Heart right ventricle (tissue), 16 donors: ENCODE measurements at places on chromosomes 7 and 10. TPM values are rescaled to one million over a fixed set of nuclear protein-coding genes. Genes with fewer than 3 reads are reported as not detected.

The CRHR2 gene
- 1.0 TPM for total RNA-seq

The SMC3 gene
- total RNA-seq = 19.8 TPM

The BUD31 gene
- 39.0 TPM for total RNA-seq

The HOXA4 gene
- 1.1 TPM for total RNA-seq

The COL1A2 gene
- total RNA-seq = 103 TPM

The CCDC7 gene
- 18.9 TPM for total RNA-seq

The TUBAL3 gene
- total RNA-seq = 0.72 TPM

The CALHM1 gene
- not detected for total RNA-seq

The SFTPA1 gene
- not detected for total RNA-seq

The SPDYE16 gene
- not detected for total RNA-seq

The CFAP43 gene
- not detected for total RNA-seq

- no peak overlapping the region for H3K4me3 ChIP-seq
- no peak for DNase-seq
- peaks cover 38% of the 10 kb centered on the region for H3K4me1 ChIP-seq
- H3K27ac ChIP-seq = no peak overlapping the region
These were observed 247.4 kb downstream of the KIAA1217 start for GRCh38 chr10:24456322-24456721.

DNA sequence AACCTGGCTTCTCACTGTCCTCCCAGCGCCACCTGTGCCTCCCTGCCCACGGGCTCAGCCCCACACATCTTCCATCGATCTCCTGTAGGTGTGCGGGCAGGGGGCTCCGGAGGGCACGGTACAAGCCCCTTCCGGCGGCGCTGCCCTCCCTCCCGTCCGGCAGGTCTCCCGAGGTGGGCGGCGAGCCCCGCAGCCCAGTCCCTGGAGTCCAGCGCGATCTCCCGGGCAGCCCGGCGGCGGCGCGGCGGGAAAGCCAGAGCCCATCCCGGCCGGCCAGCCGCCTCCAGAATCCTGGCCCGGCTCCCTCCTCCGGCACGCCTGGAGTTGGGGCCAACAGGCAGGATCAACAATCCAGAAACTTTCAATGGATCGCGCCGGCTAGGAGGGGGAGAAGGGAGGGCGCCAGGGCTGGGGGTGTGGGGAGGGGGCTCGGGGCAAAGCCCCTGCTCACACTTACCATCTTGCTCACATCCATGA, 100.1 kb downstream of the HIP1 start:
- H3K27me3 ChIP-seq = no peaks in the 10 kb centered on the region
- H3K4me1 ChIP-seq = peaks cover 8% of the 10 kb centered on the region
- H3K27ac ChIP-seq = peak overlapping the region; percentile 85

GRCh38 chr10:104922810-104923209, 281.7 kb downstream of the SORCS3 start:
- H3K27ac ChIP-seq = no peak overlapping the region
- no peaks in the 10 kb centered on the region for H3K36me3 ChIP-seq
- no peaks in the 10 kb centered on the region for H3K27me3 ChIP-seq
- no peak overlapping the region for H3K4me3 ChIP-seq
- H3K4me1 ChIP-seq = no peaks in the 10 kb centered on the region
- DNase-seq = no peak

- H3K36me3 ChIP-seq = no peaks in the 10 kb centered on the region
- no peak for DNase-seq
- no peak overlapping the region for H3K4me3 ChIP-seq
- H3K4me1 ChIP-seq = peaks cover 2% of the 10 kb centered on the region
- H3K27ac ChIP-seq = no peak overlapping the region
These were observed 4.2 kb upstream of the ADAM12 start for GRCh38 chr10:126392469-126392868.

DNA sequence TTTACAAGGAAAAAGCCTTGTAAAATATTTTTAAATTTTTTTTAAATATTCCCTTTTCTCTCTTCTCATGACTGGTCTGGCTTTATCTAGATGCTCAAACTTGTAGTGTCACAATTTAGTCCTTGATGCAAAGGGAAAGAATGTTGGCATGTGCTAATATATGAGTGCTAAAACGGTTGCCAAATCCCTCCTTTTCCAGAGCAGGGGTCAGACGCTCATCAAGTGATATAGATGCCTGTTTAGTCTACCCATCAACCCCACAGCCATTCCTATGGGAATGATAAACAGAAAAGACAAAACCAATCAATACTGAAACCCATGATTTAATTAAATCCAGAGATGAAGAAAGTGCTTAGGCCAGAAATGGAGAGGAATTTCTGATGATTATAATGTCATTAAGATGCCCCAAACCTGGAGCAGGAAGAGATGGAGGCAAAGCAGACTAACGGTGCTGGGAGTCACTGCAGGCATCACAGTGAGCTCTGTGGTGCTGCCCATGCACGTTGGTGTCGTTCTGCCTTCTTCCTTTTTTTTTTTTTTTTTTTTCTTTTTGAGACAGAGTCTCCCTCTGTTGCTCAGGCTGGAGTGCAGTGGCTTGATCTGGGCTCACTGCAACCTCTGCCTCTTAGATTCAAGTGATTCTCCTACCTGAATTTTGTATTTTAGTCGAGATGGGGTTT, 210.1 kb upstream of the STK17A start:
- no peaks in the 10 kb centered on the region for H3K4me1 ChIP-seq
- H3K36me3 ChIP-seq = no peaks in the 10 kb centered on the region
- H3K4me3 ChIP-seq = no peak overlapping the region
- no peak for DNase-seq

GRCh38 chr7:68407460-68407859, 1190.8 kb upstream of the AUTS2 start:
- H3K4me3 ChIP-seq = no peak overlapping the region
- no peaks in the 10 kb centered on the region for H3K27me3 ChIP-seq
- no peak for DNase-seq
- H3K27ac ChIP-seq = no peak overlapping the region
- no peaks in the 10 kb centered on the region for H3K36me3 ChIP-seq
- H3K4me1 ChIP-seq = no peaks in the 10 kb centered on the region

DNA sequence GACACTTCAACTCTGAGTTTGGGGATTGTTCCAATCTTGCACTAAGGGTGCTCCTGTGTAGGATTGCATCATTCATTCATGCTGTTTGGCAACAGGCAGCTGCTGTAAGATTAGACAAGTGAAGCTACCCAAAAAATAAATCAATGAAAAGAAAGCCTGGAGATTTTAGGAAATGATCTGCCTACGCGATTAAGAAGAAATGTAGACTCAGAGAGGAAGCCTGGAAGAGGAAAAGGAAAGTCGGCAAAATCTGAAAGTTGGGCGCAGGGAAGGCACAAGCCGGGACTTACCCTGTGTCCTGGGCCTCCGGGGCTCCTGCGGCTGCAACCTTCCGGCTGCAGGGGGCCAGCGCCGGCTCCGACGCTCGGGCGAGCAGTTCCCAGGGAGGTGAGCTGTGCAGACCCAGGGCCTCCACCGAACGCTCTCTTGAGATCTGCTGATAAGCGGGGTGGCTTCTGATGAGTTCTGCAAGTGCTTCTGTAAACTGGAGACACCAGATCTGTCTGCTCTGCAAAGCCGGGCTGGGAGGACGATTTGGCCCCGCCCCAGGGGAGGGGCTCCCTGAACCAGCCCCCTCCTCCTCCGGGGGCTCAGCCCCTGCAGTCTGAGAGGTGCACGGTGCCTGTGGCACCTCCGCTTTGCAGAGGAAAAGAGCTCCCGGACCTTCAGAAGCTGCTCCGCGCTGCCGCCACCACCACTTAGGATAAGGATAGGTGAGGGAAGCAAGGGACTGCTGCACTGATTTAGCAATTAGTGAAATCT, 17.4 kb downstream of the PSPH start:
- H3K4me3 ChIP-seq = peak overlapping the region; percentile 60
- H3K4me1 ChIP-seq = no peaks in the 10 kb centered on the region
- H3K27ac ChIP-seq = peak overlapping the region; percentile 26
- H3K27me3 ChIP-seq = no peaks in the 10 kb centered on the region

DNA sequence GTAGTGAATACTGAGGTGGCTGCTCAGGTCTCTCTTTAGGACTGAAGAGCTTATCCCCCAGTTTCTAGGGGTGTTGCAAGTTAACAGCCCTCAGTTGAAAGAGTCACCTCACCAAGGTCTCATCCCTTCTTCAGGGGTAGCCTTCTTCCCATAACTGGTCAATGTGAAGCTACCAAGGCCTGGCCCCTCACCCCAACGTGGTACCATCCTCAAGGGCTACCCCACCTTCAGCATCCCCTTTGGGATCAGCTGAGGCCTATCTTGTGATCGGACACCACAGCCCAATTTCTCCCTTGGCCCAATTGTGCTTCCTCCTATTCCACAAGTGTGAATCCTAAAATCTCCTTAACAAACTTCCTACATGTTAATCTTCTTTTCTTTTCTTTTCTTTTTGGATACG, 289.5 kb upstream of the MKLN1 start:
- peak overlapping the region; percentile 36 for H3K27ac ChIP-seq
- no peak overlapping the region for H3K4me3 ChIP-seq
- H3K27me3 ChIP-seq = no peaks in the 10 kb centered on the region
- no peak for DNase-seq
- H3K4me1 ChIP-seq = peaks cover 3% of the 10 kb centered on the region

- no peaks in the 10 kb centered on the region for H3K36me3 ChIP-seq
- DNase-seq = no peak
- H3K27ac ChIP-seq = no peak overlapping the region
- H3K27me3 ChIP-seq = no peaks in the 10 kb centered on the region
These were observed 18.5 kb downstream of the AKR1B15 start for GRCh38 chr7:134567368-134567767.

- H3K4me3 ChIP-seq = peak overlapping the region; percentile 0
- no peak for DNase-seq
- H3K27ac ChIP-seq = no peak overlapping the region
- no peaks in the 10 kb centered on the region for H3K4me1 ChIP-seq
- no peaks in the 10 kb centered on the region for H3K36me3 ChIP-seq
- no peaks in the 10 kb centered on the region for H3K27me3 ChIP-seq
These were observed 5.4 kb downstream of the PIK3CG start for GRCh38 chr7:106870528-106870927.

DNA sequence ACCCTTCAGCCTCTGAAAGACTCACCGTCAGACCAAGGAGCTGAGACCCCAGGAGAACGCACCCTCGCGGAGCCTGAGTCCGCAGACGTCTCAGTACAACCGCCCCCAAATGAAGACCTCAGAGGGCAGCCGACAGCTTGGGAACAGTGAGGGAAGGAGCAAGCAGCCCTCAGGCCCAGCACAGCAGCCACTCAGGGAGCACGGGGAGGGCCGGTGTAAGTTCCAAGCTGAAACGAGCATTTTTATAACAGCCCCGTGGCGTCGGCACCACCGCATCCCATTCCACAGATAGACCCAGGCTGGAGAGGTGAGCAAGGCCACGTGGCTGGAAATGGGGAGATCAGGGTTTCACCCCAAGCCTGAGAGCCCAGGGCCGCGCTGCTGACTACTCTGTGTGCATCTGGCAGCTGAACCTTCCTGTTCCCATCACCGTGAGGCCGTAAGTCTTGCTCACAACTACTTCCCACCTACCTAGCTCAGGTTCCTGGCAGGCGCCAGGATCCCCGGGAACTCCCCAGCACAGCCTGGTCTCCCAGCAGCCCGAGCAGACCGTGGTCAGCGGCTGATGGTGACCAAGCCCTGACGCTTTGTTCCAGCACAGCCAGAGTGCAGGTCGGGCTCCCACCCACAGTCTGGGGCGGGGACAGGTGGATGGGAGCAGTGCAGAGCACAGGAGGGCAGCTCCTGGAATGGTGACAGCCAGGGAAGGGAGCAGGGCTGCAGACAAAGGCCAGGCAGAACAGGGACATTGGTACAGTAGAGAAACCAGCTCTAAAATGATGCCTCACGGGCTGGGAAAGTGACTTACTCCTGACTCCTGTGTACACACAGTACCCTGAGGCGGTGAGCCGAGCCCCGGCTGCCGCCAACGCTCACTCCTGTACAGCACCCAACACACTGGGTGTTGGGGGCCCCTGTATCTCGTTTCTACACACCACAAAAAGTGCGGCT, 6.1 kb upstream of the NOM1 start:
- no peak for DNase-seq
- H3K4me1 ChIP-seq = no peaks in the 10 kb centered on the region
- no peak overlapping the region for H3K4me3 ChIP-seq
- H3K27ac ChIP-seq = no peak overlapping the region

DNA sequence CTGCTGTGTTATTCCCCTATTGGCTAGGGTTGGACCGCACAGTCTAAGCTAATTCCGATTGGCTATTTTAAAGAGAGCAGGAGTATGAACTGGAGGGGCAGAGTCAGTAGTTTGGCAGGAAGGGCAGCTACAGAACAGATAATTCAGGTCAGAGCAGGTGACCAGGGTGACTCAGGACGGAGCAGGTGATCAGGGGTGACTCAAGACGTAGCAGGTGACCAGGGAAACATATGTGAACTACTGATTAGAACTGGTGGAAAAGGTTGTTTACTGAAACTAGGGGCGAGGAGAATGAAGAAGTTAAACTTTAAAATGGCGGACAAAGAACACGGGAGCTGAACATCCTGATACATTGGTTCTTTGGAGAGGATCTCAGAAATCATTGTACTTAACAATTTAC, 102.3 kb downstream of the CCDC7 start:
- no peaks in the 10 kb centered on the region for H3K4me1 ChIP-seq
- no peak overlapping the region for H3K4me3 ChIP-seq
- H3K27ac ChIP-seq = no peak overlapping the region
- H3K27me3 ChIP-seq = no peaks in the 10 kb centered on the region

- no peaks in the 10 kb centered on the region for H3K27me3 ChIP-seq
- peaks cover 56% of the 10 kb centered on the region for H3K4me1 ChIP-seq
- no peak for DNase-seq
- peak overlapping the region; percentile 18 for H3K4me3 ChIP-seq
- H3K36me3 ChIP-seq = no peaks in the 10 kb centered on the region
- H3K27ac ChIP-seq = peak overlapping the region; percentile 20
These were observed 2.1 kb upstream of the ADD3 start for GRCh38 chr10:110005719-110006118.

GRCh38 chr10:113030453-113030852, 80.4 kb downstream of the TCF7L2 start:
- DNase-seq = no peak
- H3K4me3 ChIP-seq = no peak overlapping the region
- H3K36me3 ChIP-seq = no peaks in the 10 kb centered on the region
- no peaks in the 10 kb centered on the region for H3K27me3 ChIP-seq

DNA sequence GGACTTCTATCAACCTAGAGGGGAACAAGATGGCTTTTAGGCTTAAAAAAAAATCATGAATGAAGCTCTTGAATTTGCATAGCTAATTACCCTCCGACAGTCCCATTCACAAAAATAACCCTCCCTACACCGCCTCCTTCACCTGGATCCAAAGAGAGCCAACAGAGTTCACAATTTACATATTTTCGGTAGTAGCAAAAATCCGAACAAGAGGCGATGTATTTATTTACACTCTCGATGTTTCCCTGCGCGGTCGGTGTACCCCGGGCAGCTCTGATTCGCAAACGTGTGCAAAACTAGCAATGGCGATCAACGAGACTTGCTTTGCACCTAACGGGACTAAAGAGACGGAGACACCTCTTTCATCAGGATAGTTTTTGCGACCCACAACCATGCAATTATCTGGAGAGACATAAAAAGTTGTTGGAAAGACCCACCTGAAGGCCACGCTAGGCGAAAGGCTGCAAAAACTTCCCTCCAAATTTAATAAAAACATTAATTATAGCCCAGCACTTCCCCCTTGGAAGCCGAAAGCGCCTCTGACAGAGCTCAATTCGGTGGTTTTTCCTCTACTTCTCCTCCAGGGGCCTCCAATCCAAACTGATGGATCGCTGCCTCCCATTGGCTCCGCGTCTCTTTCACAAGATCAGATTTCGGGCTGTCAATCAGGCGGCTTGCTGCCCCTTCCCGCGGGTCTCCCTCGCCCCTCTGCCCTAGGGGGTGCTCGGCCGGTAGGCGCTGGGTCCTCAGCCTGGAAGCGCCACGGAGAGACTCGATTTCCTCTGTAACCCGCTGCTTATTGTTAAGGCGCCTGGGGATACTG, at the start of gene ETV1:
Gene ETV1 (minus strand): TSS at position 541 of the 823 bp plus-strand sequence. CDS start 614 bp downstream, outside the sequence.
- H3K36me3 ChIP-seq = no peaks in the 10 kb centered on the region
- H3K27ac ChIP-seq = peak within 1 kb of the TSS; percentile 95
- H3K27me3 ChIP-seq = no peaks in the 10 kb centered on the region
- peaks cover 25% of the 10 kb centered on the region for H3K4me1 ChIP-seq
